Ascending aorta (tissue), 2 donors: ENCODE measurements at places on chromosomes 3 and 15. TPM values are rescaled to one million over a fixed set of nuclear protein-coding genes. Genes with fewer than 3 reads are reported as not detected.

Gene IRAK2
- 1.3 TPM for total RNA-seq

Gene RBPMS2
- not detected for total RNA-seq

Gene B2M
- 3,395 TPM for total RNA-seq

Gene IFRD2
- total RNA-seq: 231 TPM

Gene IGSF11
- not detected for total RNA-seq

Gene CHRNB4
- not detected for total RNA-seq

Gene BSN
- total RNA-seq: 0.85 TPM
